Stimulated activated CD4-positive, alpha-beta T cell treated with anti-CD3 and anti-CD28 coated beads, Interleukin-2, amount 100 ng/mL, for 4 hours (primary cell): ENCODE measurements at places on chromosomes 3 and 15.

- DNase-seq: peak; percentile 64
Observed at GRCh38 chr3:10263646-10264363, 15.5 kb downstream of the TATDN2 start.

- no peak for DNase-seq
Observed at GRCh38 chr3:185200639-185201038, 47.8 kb upstream of the C3orf70 start.

DNA sequence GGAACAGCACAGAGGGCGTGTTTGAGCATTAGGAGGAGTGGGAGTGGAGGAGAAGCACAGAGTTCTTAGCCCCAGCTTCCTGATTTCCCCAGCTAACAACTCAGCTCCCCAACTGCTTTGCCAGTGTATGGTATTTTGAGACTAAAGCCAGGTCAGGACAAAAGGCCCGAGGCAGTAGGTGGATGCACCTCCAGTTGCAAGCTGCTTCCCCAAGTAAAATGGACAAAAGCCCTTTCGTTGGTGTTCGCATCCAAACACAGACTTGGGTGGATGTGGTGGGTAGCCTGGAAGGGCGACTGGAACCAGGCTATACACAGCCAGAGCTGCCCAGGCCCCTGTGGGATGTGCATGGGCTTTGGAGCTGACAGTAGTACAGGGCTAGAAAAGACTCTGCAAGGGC, 12.3 kb upstream of the EHD4 start:
- DNase-seq: no peak

DNA sequence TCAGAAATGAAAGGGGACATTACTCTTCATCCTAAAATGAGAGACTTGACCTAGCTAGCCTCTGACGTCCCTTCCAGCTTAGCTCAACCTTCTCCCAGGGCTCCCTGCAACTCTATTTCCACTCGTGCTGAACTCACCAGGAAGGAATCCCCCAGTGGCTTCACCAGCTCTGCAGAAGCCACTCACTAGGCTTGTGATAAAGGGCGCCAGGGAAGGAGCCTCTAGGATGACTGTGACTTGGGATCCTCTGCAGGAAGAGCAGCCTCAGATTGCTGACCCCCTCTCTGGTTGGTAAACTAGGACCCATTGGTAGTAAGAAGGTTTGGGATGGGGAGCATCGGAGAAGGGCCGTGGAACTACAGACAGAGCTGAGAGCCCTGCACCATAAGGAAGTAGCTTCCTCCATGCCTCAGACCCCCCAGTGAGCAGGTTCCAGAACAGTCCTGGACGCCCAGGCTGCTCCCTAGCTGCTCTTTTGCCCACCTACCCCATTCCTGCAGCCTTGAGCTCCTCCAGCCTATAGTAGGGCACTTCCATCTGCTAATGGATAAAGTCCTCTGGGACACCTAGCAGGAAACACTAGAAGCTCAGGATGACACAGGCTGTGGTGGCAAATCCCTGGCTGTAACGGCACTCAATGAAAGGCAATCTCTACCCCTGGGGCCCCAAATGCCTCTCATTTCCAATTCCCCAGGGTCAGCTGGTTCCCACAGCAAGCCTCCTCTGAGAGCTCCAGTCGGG, 26.0 kb downstream of the PLA2G4F start:
- no peak for DNase-seq

- DNase-seq: no peak
Observed at GRCh38 chr3:134666466-134666865, 15.6 kb upstream of the KY start.

GRCh38 chr3:124791639-124792151, 61.4 kb downstream of the UMPS start:
- DNase-seq: no peak

DNA sequence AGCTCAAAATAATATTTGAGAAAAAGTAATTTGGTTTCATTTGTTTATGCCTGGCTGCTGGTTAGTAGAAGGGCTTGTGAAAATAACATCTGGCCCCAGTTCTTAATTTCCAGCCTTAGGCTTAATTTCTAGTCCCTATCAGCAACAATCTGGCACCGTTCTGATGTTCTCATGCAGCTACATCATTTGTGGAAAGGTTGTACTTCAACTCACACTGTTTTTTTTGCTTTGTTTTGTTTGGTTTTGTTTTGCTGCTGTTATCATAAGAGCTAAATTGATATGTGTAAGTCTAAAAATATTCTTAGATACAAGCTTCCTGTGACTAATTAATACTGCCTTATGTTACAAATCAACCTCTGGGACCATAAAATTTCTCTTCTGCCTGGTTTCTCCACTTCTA, 8.9 kb downstream of the CPA3 start:
- DNase-seq: no peak

DNA sequence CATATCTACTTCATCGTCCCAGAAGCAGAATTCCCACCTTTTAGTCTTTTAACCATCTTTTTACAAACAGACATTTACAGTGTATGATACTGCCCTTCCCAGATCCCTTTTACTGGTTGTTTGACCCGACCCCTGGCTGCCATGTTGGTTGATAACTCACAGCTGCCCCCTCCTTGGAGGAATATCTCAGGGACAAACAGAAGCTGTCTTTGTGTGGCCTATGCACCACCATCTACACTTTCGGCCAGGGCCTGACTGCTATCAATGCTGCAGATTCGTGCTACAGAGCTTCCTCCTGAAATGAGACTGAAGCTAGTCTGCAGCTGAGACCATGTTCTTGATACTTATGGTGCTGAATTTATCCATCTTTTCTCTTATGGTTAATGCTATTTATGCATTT, 6.6 kb upstream of the POLQ start:
- DNase-seq: no peak

- DNase-seq: no peak
Observed at GRCh38 chr15:40702077-40702476, 7.1 kb downstream of the RAD51 start.

DNA sequence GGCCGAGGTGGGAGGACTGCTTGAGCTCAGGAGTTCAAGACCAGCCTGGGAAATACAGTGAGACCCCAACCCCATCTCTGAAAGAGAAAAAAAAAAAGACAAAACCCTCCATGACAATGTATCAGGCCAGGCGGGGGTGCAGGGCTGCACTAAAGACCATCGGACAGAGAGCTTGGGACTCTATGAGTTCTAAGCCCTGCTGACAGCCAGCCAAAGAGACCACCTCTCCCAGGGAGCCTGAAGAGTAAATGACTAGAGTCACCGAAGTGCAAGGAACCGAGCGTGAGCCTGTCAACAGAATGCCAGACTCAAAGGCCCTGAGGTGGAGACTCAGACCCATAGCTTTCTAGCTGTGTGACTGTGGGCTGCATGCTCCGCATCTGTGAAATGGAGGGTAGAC, 12.5 kb downstream of the POC1A start:
- no peak for DNase-seq

- DNase-seq: no peak
Observed at GRCh38 chr15:45648521-45649200, 13.8 kb downstream of the SQOR start.

GRCh38 chr3:33711100-33711499, 7.0 kb downstream of the CLASP2 start:
- DNase-seq: no peak

DNA sequence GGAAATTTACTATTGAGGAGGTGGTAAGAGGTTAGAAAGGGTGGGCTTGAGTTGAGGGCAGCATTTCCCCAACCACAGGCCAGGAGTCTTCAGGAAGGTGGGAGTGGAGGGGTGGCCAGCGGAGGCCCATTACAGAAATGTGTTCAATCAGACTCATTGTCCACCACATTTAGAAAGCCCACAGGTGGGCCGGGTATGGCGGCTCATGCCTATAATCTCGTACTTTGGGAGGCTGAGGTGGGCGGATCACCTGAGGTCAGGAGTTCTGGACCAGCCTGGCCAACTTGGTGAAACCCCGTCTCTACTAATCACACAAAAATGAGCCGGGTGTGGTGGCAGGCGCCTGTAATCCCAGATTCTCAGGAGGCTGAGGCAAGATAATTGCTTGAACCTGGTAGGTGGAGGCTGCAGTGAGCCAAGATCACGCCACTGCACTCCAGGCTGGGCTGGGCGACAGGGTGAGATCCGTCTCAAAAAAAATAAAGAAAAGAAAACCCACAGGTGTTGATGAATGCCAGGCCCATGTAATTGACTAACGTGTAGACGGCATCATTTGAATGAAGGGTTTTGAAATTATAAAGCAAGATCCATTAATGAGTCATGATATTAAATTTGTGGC, 12.2 kb upstream of the SYNM start:
- DNase-seq: no peak

DNA sequence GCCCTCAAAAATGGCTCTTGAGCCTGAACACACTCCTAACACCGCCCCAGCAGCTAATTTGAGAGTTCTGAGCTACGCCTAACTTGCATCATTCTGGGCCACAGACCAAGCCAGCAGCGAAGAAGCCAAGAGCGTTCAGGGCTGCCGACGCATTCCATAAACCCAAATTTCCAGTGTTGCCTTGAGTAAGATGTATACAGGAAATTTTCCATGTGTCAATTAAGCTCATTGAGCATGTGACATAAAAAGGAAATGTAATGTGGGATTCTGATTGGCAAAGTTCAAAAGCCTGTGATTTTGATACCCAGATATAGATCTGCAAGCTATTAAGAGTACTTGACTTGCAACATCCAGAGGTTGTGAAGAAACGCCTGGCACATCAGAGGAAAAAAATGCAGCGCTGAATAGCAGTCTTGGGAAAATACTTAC, 148.6 kb upstream of the NR2F2 start:
- no peak for DNase-seq

DNA sequence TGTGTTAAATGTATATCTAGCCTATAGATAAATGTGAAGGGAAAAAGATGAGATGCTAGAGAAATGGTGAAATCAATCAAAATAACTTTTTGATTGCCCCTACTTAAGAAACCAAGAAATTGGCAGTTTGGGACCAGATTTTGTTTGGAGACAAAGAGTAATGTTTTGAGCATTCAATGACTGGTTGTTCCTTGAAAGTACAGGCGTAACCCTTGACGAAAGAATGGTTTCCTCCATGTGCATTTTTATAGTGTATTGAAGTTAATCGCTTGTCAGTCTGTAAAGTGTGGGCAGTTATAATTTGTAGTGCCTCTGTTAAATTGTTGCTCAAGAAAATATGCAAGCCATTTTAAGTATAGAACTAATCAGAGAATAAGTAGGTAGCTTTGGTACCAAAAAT, 1.2 kb downstream of the KIF23 start:
- no peak for DNase-seq

DNA sequence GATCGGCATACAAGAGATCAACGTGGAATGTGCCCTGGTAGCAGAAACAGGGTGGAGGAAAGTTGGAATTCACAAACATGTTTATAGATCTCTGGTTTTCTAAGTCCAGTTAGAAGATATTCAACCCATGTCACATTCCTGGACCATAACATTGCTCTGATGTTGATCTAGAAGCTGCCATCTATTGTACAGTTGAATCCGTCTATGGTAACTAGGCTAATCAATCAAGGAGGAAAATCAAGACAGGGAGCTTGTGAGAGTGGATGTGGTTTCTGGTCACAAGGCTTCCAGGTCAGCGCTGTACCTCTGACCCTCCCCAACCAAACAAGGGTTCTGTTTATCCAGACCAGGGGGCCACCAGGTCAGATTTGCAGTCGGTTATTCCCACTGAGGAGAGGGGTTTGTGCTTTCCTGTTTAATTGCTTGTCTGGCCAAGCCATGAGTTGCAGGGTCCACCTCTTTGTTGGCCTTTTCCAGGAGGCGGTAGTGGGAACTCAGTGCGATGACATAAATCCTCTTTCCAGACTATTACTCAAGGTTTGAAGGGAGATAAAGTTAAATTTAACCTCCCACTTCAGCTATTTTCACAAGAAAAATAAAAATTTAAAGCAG, 130.3 kb downstream of the SLCO3A1 start:
- DNase-seq: no peak

GRCh38 chr3:196216681-196217211, 412 bp downstream of the SLC51A start:
- DNase-seq: no peak

DNA sequence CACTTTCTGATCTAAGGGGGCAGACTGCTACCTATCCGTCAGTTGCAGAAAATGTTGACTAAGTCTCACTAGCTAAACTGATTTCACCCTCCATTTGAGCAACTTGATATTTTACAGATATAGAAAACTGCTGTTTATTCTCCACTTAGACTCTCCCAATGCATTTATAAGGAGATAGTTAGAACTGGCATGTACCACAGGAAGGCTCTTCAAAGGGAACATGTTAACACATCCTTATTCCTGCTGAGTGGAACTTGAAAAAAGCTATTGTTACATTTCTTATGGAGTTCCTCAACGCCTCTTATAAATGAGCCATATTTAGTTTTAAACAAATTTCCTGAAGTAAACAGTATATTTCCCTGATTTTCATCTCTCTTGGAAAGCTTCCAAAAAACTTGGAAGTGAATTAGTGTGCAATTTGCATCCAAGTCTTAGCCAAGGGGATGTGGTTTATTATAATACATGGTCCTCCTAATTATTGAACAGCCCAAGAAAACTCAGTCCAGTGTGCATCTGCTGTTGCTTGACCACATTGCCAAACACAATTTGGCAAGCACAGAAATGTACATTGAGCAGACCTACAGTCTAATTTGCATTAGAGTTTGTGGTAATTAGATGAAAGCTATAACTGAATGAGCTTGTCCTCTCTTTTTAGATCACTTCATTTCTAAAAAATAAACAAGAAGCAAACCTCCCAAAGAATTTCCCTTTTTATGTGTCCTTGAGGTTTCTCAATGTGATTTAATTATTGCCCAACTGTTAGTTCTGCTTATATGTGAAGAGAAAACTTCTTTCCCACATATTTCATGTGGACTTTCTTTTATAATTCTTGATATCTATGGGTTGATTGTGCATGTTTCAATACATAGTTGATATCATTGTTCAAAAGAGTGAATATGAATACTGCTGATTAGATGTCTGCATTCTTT, 72.6 kb upstream of the DPH6 start:
- no peak for DNase-seq

DNA sequence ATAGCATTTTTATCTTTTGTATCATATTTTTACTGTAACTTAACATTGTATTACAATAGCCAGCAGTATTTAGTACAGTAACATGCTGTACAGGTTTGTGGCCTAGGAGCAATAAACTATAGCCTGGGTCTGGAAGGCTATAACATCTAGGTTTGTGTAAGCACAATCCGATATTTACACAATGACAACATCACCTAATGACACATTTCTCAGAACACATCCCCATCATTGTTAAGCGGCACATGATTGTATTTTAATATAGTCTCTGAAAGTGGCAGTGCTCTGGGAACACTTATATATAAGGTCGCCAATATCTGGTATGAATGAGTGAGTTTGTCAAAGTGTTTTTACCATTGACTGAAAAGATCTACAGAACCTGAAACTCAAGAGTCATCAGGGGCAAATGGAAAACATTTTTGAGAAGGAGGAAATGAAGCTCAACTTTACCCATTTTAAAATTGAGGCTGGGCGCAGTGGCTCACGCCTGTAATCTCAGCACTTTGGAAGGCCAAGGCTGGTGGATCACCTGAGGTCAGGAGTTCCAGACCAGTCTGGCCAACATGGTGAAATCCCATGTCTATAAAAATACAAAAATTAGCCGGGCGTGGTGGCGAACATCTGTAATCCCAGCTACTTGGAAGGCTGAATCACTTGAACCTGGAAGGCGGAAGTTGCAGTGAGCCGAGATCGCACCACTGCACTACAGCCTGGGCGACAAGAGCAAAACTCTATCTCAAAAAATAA, 38.8 kb upstream of the TNFSF10 start:
- DNase-seq: no peak

GRCh38 chr3:18425641-18426257, 610 bp upstream of the SATB1 start:
- DNase-seq: peak; percentile 80
